ENCODE measurements at places on chromosomes 3 and 15.
A peak's percentile ranks its signal among the peaks of the same experiment; 100 is the strongest.

DNA sequence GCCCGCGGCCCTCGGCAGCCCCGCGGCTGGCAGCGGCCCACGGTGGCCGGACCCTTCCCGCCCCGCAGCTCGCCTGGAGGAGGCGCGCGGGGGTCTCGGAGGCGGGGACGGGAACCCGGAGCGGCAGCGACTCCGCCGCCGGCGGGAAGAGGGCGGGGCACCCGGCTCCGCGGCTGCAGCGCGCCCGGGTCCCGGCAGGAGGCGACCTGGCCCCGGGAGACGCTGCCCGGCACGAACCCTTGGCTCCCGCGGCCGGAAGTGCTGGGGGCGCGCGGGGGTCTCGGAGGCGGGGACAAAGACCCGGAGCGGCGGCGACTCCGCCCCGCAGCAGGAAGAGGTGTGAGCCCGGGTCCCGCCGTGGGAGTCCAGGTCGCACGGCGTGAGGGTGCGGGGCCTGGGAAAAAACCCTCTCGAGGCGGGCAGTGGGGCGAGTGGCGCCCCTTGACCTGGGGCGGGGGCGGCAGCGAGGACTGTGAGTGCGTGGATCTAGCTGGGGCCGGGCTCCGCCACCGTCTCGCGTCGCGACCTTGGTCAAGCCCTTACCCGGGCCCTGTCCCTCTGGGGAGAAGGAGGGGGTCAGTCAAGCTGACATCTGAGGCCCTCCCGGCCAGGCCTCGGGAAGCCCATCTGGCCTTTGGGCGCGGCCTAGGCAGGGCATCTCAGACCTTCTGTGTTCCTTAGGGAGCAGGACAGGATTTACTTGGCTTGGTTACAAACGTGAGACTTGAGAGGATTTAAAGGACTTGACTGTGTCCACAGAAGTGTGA is at the start of gene CIB2:
Gene CIB2, minus strand, starts transcription at position 151 of the 767 bp plus-strand sequence. CDS start 230 bp downstream, outside the sequence.
- DNase-seq, result peak; percentile 71

GRCh38 chr3:193779933-193780332 is 186.9 kb downstream of the OPA1 start:
- DNase-seq, result no peak

GRCh38 chr3:3172627-3173026 is 6.9 kb downstream of the CRBN start:
- no peak for DNase-seq

GRCh38 chr3:69763458-69763857 is 24.2 kb downstream of the MITF start:
- DNase-seq, result no peak

- DNase-seq, result no peak
Observed at GRCh38 chr3:189204167-189204866, 32.5 kb downstream of the TPRG1 start.

DNA sequence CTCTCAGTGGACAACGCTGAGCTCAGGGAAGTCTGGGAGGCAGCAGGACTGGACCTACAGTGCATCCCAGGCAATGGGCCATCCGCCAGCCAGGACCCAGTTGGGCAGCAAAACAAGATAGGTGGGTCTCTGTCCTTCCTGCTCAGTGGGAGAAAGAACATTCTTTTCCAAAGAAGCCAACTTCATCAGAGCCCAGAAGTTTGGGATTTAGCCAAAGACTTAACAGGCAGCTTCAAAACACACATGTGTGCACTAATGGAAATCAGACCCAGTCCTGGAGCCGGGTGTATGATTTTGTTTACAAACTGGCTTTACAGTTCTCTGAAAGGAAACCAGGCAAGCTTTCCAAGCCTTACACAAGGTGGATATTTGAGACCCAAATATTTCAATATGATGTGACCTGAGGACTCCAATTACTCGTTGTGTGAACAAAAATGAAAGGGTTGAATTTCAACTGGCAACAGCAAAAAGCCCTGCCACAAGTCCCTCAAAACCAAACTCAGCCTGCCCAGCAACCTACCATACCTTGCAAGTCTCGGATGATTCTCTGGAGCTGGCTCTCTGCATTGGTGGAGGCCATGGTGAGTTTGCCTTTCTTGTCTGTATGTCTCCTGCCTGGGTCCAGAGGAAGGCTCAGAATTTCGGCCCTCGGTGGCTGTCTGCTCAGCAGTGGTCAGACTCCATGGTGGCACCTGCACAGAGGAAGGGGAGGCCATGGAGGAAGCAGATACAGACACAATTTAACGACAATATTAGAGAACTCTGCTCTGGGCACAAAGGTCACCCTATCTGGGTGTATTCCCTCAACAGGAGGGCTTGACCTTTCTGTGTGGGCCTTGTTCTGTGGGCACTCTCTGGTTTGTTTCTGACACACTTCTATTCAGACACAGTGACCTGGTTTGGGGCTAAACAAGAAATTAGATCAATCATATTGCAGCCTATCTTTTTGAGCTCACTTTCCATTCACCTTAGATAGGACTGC is 11.0 kb downstream of the FYCO1 start:
- no peak for DNase-seq

- DNase-seq, result no peak
Observed at GRCh38 chr3:72213296-72214065, 428.5 kb upstream of the PROK2 start.

- DNase-seq, result no peak
Observed at GRCh38 chr3:72745146-72745999, 102.9 kb downstream of the SHQ1 start.

DNA sequence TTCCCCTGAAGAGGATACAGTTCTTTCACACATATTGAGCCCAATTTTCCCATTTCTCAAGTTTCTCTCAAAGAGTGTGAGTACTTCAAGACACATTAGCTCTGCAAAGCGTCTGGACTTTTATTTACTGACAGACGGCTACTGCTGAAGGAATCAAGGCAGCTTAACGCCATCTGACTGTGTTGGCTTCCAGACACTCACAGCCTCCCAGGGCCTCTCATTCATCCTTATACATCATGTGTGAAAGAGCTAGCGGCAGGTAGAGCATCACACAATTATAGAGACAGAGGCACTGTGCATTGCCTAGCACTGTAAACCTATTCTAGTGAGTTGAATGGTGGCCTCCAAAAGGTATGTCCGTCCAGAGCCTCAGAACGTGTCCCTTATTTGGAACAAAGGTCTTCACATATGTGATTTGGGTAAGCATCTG is 284.1 kb upstream of the STT3B start:
- no peak for DNase-seq

DNA sequence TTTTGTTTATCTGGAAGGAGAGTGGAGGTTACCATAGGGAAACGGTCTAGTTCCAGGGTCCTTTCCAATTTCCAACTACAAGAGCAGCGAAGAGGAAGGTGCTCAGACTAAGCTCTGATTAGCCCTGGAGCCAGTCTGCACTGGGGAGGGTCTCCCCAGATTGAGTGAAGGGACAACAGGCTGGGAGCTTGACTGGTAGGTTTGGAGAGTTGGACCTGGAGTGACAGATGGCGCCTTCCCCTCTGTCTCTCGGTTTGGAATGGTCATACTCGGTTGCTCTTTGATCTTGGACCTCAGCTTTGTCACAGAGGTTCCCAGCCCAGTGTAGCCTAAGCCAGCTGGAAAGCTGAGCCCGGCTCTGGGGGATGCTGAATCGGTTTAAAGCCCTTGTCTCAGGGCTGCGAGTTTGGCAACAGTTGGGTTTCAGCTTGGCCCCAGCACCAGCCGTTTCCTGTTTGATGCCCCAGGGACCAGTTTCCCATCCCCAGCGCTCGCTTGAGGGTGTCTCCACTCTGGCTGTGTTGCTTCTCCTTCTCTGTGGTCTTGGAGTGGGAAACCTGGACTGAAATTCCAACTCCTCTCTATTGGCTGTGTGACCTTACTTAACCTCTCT is 53.1 kb upstream of the ULK4 start:
- DNase-seq, result no peak

GRCh38 chr3:189833996-189834395 is 202.8 kb downstream of the TP63 start:
- DNase-seq, result no peak

- DNase-seq, result peak; percentile 64
Observed at GRCh38 chr3:113035387-113035982, 44.7 kb downstream of the GTPBP8 start.

DNA sequence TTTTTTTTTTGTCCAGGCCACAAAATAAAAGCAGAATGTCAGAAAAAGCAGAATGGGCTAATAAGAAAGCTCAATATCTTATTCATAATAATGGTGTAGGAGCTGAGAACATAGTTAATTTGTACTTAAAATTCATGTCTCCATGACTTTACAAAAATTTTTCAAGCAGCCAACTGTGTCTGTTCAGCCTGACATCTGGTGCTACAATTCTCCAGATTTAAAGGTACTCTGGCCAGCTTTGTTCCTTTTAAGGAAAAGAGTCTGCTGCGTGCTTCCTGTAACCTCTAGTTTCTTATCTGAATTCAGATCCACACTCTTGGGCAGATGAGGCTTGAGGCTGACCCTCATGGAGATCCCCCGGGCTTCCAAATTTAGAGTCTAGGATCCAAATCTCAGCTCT is 8.7 kb upstream of the RFX7 start:
- no peak for DNase-seq

GRCh38 chr3:40847551-40847992 is 322.8 kb downstream of the ZNF621 start:
- no peak for DNase-seq

GRCh38 chr15:68229386-68230156 is at the start of gene CLN6:
CLN6 (minus strand) TSS chr15:68229728; CDS start chr15:68229584, 144 bp downstream.
- peak; percentile 83 for DNase-seq

DNA sequence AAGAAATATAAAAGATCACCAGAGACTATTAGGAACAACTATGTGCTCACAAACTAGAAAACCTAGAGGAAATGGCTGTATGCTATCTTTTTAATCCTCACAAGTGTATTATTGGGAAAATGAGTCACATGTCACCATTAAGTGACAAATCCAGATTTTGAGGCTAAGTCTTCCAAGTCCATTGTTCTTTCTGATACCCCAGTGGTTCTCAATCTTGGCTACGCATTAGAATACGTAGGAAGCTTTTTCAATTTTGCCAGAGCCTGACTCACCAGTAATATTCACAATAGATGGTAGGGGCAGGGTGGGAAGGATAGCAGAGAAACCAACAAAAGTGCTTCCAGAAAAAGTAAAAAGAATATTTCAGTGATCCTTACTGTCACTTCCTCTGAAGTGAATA is 117.0 kb downstream of the FILIP1L start:
- no peak for DNase-seq

- DNase-seq, result peak; percentile 31
Observed at GRCh38 chr3:117997201-117998049, 1037.2 kb downstream of the IGSF11 start.

DNA sequence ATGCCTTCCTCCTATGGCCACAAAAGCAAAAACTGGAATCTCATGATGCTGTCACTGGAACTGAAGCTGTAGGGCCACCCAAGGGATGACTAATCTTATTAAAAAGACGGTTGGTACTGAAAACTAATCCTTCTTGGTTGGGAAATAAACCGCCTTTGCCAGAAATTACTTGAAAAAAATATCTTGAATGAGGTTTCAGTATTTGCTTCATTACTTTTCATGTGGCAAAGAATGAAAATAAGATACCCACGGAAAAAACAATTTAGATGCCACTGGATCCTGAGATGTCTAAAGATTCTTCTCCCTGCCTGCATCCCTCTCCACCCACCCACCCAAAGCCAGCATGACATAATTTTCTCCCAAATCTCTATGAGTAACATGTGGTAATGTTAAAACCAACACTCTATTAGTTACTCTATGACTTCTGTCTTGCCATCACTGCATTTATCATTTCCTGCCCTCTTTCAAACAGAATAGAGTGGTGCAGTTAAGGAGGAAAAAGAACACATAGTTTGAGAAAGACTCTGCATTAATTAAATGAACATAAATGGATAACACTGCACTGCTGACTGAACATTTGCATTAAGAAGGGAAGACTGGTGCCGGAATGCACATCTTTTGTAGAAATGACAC is 111.8 kb upstream of the DPH6 start:
- DNase-seq, result no peak

DNA sequence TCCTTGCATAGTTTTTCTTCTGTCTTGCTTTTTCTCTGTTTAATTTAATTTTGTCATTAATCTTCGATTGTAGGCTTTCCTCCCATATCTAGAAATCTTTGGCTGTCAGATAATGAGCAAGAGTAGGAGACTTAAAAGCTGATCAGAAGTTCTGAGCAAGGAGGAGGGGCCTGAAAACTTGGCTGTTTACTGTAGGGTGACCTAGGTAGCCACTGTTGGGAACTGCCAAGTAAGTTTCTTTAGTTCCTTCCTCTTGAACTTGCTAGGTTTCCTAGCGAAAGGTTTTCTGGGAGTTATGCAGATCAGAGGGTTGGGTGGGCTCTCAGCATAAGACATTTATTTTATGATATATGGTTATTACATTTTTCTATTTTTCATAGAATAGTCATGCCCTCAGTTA is 14.5 kb downstream of the ALPK3 start:
- DNase-seq, result no peak

GRCh38 chr15:23760024-23760423 is 72.9 kb upstream of the NDN start:
- no peak for DNase-seq

DNA sequence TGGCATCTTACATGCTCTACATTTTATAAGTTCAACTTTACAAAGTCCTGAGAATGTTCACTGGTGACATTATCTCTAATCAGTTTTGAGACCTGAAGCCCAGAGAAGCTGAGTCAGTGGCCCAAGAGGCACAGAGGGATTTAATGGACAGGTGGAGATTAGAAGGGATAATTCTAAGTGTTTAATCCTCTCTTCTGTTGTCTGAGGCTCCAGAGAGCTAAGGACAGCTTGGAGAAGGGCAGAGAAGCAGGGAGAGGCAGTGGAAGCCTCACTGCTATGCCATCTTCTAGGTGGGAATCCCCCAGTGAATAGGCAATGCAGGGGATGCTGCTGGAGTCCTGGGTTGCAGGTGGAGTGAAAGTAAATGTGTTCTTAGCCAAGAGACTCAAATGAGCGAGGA is 369.4 kb upstream of the SLCO3A1 start:
- no peak for DNase-seq

DNA sequence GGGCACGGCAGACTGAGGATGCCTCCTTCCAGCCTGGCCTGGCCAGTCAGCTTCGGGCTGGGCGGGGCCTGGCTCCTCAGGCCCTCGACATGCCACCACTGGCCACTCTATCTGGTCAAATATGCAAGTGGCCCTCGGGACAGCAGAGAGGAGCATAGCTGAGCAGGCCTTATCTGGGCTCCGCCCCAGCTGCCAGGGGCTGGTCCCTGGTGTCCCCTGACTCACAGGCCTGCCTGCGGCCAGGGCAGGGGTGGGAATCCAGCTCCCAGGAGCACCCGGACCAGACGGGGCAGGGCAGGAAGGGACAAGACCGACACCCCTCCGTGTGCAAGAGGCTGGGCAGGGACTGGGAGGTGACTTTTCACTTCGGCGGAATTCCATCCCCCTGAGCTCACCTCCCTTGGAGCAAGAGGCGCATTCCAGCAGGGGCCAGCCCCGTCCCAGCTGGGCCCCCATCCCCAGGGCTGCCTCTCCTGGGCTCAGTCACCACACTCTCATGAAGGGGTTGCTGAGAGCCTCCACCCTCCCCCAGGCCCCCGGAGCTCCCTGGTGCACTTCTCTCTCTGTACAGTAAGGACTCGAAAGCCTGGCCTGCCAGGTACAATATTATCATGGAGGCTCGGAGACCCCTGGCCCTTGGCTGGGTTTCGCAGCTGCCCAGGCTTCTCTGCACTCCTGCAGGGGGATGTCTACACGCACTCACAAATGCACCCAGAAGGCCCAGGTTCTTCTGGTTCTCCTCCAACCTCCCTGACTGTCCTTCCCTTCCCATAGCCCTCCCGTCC is 29.5 kb downstream of the WNT7A start:
- peak; percentile 61 for DNase-seq

Measured in A549 (cell line).